ENCODE measurements at places on chromosomes 4 and X.

- no peak for DNase-seq
These were observed 231.5 kb downstream of the PCDH18 start for GRCh38 chr4:137300776-137301175.

DNA sequence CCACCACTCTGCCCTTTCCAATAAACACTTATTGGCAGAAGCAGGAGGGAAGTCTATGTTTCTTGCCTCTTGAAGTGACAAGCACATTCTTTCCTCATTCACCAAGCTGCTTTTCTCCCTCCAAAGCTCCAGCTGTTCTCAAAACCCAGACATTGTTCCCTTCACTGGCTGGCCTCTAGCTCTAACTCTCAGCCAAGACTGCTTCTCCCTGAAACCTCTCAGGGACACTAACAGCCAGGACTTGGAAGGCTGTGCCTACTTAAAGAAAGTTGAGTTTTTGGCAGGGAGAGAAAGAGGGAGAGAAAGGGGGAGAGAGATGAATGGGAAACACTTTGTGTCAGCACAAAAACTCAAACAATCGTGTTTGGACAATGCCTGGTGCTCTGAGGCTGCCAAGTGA lies 99.5 kb downstream of the COX18 start:
- DNase-seq: no peak

DNA sequence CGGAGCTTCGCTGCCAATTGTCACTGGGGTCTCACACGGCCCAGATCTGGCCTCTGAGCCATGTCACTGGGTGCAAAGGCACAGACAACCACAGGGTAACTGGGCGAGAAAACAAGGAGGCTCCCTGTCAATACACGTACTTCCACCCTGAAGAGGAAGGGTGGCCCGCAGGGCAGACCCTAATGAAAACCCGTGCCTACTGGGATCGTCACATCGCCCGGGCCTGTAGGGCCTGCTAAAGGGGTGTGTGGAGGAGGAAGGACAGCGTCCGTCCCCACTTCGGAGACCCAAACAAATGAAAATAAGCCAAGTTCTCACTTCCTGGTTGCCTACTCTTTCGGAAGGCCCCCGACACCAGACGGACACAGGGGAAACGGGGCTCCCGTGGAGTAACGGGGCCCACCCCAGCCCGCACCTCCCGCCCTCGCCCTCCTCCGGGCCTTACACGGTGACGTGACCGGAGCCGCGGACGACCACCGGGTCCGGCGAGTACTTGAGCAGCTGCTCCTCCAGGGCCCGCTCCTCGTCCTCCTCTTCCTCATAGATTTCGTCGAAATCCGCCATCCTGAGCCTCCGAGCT lies 578 bp downstream of the CHIC2 start:
- DNase-seq: no peak

DNA sequence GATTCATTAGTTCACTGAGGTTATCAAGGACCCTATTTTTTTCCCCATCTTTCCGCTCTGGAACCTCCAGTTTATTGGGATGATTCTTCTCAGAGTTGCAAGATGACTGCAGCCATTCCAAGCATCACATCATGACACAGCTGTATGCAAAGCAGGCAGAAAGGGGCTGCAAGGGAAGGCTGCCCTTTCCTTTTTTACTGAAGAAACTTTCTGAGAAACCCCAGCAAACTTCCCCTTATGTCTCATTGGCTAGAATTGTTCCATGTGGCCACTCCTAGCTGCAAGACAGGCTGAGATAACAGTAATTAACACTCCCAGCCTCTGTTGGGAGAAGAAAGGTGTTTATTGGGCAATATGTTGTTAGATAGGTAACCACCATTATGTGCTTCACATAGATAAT lies 102.6 kb downstream of the SATL1 start:
- DNase-seq: no peak

DNA sequence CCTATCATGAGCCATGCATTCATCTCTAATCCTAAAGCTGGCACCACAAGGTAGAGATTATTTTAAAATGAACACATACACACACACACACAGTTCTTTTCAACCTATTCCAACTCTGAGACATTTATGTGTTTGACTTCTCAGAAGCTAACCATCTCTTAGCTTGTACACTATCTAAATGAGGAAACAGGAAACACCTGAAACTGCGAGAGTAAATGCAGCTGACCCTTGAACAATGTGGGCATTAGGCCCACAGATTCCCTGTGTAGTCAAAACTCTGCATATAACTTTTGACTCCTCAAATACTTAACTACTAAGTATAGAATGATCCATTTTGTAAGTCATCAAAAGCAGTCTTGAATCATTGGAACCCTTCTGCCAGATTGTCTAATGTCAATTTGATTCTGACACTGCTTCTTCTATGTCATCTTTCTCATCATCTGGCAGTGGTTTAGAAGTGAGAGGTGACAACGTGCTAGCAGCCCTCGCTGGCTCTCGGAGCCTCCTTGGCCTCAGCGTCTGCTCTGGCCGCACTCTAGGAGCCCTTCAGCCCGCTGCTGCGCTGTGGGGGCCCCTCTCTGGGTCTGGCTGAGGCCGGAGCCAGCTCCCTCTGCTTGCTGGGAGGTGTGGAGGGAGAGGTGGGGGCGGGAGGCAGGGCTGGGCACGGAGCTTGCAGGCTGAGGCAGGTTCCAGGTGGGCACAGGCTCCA lies 21.4 kb upstream of the IL15 start:
- DNase-seq: no peak

- no peak for DNase-seq
These were observed 18.3 kb downstream of the RNF175 start for GRCh38 chr4:153741541-153741940.

DNA sequence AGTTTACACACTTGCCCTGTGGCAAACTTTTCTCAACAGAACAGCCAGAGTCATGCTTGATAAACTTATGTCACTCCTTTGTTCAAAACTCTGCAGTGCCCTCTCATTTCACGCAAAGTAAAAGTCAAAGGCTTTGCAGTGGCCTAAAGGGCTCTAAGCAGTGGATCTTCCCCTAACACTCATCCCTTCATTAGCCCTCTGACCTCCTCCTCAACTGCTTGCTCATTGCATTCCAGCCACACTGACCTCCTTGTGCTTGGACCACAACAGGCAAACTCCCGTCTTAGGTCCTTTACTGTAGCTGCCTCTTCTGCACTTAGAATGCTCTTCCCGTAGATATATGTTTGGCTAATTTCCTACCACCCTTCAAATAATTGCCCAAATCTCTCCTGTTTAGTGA lies 5.6 kb downstream of the PRDM5 start:
- DNase-seq: no peak

GRCh38 chrX:42739741-42740140 lies 38.2 kb downstream of the PPP1R2C start:
- DNase-seq: no peak

DNA sequence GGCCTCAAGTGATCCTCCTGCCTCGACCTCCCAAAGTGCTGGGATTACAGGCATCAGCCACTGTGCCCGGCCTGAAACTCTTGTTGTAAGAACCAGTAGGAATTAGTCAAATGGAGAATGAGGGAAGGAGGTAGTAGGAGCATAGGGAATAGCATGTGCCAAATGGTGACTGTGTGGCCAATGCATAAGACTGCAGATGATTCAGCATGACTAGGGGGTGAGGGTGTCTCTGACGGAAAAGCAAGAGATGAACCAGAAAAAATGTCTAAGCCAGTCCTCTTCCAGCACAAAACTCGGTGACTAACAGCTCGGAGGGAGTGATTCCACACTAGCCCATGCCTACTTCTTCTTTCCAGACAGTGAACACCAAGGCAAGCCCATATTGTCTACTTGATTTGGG lies 58.2 kb upstream of the DUSP21 start:
- DNase-seq: no peak

GRCh38 chr4:58136604-58137003 lies 1026.4 kb upstream of the IGFBP7 start:
- no peak for DNase-seq

DNA sequence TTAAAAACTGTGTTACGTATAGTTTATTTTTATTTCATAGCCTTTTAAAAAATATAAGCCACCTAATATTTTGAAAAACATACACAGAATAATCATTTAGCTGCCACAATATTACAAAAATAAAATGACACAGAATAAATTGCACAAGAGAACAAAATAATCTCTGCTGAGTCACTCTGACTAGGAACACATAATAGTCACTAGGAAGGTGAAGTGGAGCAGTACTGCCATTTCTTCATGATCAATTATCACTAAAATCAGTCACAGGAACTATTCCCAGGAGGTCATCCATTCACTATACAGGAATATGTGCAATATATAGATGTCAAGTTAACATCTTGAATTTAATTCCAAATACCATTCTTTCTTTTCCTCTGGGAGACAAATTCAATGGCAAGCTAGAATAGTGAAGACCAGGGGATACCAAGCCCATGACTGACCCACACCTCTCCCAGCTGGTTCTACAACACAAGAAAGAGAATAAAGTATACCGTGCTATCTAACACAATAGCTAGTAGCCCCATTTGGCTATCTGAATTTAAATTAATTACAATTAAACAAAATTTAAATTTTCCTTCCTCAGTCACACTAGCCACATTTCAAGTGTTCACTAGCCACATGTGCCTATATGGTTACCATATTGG lies 5.9 kb downstream of the SMIM43 start:
- DNase-seq: no peak

GRCh38 chrX:20116087-20116576 lies 575 bp downstream of the MAP7D2 start:
- DNase-seq: no peak

GRCh38 chr4:3291969-3292570 lies 751 bp upstream of the RGS12 start:
- peak; percentile 51 for DNase-seq

GRCh38 chrX:103607364-103608305 lies at the start of gene TCEAL3:
Gene TCEAL3, plus strand, starts transcription at chrX:103607963. Its CDS starts 1,102 bp downstream, at chrX:103609065.
- DNase-seq: peak; percentile 62

- no peak for DNase-seq
These were observed 8.2 kb downstream of the DCAF8L2 start for GRCh38 chrX:27598312-27598711.

- DNase-seq: no peak
These were observed 6.3 kb downstream of the MEPE start for GRCh38 chr4:87838890-87839591.

DNA sequence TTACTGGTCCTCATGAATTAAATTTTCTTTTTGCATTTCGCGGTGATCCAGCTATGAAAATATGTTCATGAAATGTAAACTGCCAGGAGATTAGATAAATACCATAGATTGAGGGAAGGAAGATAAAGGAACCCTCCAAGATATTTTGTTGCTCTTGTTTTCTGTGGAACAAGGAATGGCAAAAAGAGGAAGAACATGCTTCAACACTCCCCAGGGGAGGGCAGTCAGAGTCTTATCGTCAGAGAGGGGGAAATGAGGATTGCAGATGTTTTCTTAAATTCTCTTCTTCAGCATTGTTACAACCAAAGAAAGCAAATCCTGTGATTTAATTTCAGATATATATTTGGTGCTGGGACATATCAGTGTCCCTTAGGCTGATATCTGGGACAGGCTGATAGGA lies 9.5 kb upstream of the SFRP2 start:
- DNase-seq: no peak

DNA sequence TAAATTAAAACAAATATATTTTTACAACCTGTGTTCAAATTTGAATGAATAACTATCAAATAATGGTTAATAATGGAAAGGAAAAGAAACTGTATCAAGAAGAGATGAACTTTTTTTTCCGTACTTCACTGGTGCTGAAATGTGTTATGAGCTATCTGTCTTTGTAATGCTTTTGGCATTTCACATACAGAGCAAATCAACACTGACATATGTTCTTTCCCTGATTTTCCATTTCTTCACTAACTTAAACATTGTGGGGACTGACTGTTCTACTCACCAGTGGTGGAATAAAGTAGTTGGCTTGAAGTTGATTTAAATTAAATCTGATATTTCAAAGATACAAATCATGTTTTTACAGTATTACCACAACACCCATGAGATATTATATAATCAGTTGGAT lies 304.0 kb upstream of the BMP3 start:
- no peak for DNase-seq

GRCh38 chrX:134570509-134570846 lies 87.8 kb downstream of the PLAC1 start:
- no peak for DNase-seq
